SK-N-MC (cell line): ENCODE measurements at places on chromosomes 3 and 15.

GRCh38 chr15:82532991-82533481 is 7.2 kb downstream of the RPS17 start:
- no peak for DNase-seq

DNA sequence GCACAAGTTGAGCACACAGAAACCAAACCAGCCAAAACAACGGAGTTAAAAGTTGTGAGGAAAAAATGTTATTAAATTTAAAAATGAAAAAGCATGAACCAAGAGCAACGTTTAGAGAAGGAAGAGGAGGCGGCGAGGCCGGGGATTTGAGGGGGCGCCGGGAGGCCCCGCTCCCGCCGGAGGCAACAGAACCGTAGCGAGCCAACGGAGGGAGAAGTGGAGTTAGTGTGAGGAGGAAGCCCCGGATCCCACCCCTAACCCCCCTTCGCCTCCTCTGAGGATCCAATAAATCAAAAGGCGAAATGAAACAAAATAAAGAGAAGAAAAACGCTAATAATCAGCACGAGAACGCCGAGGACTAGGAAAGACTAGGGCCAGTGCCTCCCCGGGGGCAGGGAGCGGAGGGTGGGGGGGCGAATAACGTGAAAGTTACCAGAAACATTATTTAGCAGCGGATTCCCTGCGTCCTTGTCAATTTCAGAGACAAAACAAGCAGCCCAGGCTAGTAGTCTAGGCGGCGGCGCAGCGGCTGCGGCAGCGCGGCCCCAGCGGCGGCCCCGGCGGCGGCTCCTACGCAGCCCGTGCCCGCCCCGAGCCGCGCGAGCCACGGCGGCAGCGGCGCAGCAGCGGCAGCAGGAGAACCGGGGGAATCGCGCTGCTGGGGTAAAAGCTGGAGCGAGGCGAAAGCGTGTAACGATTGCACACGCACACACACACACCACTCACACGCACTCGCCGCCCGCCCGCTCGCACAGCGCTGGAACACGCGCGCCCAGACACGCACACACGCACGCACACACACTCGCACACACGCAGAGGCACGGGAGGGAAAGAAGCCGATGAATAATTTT is 1.7 kb downstream of the MEIS2 start:
- DNase-seq, result no peak

DNA sequence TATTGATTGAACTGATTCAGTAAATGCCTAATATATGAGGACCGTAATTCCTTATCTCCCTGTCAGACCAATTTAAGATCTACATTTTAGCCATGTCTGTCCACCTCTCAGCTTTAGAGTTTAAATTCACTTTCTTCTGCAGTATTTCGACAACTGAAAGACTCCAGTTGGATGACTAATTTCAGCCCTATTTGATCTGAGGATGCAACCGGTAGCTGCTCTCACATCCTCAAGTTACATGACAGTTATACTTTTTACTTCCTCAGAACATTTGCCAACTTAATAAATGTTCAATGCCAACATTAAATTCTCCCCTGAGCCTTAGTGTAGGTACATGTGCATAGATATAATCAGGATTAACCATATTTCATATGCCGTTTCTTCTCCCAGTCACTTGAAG is 2.5 kb upstream of the HHLA2 start:
- DNase-seq, result no peak

DNA sequence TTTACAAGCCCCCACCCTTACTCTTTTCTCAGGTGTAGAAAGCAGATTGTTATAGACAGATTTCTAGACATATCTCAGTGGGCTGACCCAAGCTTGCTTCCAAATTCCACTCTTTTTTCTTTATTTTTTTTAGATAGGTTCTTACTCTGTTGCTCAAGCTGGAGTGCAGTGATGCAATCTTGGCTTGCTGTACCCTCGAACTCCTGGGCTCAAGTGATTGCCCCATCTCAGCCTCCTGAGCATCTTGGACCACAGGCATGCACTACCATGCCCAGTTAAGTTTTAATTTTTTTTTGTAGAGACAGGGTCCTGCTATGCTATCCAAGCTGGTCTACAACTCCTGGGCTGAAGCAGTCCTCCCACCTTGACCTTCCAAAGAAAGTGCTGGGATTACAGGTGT is 53.5 kb upstream of the ADAMTS9 start:
- no peak for DNase-seq

DNA sequence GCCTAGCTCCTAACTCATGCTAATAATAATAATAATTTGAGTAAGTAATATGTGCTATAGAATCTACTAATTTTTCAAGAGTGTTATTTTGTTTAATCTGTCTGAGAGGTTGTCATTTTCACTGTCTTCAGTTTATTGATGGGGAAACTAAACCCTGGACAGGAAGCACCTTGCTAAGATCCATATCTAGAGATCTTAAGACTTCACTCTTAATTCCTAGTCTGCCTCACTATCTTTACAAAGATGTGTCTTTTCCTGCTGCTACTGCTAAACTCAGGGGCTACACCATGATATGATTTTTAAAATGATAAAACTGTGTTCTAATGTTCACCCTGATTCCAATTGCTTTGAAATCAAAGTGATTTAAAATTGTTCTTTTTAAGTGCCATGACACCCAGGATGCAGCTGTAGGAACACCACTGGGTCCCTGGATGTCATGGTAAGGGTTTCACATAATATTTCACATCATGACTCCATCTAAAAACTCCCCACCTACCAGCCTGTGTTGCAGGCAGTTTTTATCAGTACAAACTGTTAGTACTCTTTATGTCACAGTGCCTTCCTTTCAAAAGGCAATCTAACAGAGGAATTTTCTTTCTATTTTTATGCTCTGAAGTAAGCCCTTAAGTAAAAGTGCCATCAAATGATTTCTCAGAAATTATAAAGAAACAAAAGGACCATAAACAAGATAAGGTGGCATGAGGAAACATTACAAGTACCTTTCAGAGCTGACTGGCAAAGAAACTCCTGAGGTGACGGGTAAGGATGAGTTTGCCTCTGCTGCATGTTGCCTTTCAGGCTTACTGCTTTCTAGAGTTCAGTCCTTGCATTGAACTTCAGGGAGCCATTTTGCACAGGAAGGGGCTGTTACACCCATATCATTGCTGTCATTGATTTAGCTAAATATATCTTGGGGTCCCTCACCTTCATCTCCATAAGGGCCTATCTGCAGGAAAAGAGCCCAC is 160.1 kb upstream of the SATB1 start:
- no peak for DNase-seq

- DNase-seq, result no peak
These were observed 570 bp downstream of the APH1B start for GRCh38 chr15:63277893-63278456.
